ENCODE measurements at places on chromosomes 3 and 15.

GRCh38 chr3:49992326-49992725 is 52.4 kb downstream of the RBM6 start:
- DNase-seq: no peak

GRCh38 chr3:35900079-35900478 is 260.8 kb downstream of the ARPP21 start:
- DNase-seq: no peak

DNA sequence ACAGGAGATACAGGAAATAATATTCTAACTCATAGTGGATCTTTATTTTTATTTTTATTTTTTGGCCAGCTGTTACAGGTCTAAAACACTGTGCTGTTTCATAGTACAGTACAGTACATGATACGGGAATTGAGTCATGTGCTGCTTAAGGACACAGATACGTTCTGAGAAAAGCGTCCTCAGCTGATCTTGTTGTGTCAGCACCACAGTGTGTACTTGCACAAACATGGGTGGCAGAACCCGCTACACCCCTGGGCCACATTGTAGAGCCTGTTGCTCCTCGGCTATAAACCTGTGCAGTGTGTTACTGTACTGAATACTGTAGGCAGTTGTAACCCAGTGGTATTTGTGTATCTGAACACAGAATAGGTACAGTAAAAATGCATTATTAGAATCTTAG is 183.4 kb downstream of the OR4M2 start:
- DNase-seq: no peak

DNA sequence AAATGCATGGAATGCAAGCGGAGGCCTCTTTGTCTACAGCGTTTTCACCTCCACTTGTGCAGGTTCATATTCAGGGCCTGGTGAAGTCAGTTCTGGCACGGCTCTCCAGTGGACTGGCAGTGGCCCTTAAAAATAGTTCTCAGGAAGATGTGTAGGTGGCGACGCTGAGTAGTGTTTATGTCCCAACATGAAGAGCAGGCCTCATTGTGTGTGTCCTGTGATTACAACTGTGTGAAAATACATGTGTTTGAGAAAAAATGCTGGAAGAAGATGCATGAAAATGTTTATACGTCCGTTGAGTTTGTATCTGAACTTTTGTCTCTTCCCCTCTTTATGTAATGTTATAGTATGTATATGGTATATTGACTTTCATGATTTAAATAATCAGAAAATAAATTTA is 7.2 kb downstream of the LIPC start:
- DNase-seq: peak; percentile 38

GRCh38 chr3:11624161-11624560 is 19.6 kb downstream of the VGLL4 start:
- no peak for DNase-seq

GRCh38 chr15:57704441-57704840 is 2.1 kb upstream of the POLR2M start:
- DNase-seq: no peak

- DNase-seq: no peak
Measured at GRCh38 chr15:81199031-81199779, 2.5 kb downstream of the IL16 start.

GRCh38 chr3:148643389-148643840 is 54.3 kb upstream of the AGTR1 start:
- DNase-seq: no peak

GRCh38 chr15:86089422-86089821 is 9.8 kb downstream of the AGBL1 start:
- DNase-seq: no peak

DNA sequence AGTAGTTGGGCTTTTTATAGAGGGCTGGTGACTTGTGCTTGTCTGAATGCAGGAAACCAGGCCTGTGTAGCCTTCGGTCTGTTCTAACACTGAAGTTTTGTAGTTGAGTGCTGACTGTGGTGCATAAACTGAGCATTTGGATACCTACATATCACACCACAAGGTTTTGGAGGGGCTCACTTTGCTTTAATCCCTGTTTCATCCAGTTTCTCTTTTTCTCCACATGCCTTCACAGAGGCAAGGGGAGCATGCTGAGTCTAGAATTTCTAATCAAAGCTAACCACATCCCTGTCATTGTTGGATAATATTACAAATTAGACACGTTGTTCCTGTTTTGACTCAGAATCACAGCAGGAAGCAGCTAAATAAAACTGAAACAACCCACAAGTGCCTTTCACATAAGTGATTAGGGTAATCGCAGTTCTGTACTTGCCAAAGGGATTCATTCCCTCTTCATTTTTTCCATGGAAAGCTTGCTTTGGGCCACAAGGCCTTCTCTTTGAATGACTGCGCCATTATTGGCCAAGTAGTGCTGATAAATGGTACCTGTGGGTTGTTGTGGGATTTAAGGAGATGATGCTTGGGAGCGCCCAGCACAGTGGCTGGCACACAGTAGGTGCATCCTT is 48.9 kb downstream of the TGFBR2 start:
- DNase-seq: no peak

DNA sequence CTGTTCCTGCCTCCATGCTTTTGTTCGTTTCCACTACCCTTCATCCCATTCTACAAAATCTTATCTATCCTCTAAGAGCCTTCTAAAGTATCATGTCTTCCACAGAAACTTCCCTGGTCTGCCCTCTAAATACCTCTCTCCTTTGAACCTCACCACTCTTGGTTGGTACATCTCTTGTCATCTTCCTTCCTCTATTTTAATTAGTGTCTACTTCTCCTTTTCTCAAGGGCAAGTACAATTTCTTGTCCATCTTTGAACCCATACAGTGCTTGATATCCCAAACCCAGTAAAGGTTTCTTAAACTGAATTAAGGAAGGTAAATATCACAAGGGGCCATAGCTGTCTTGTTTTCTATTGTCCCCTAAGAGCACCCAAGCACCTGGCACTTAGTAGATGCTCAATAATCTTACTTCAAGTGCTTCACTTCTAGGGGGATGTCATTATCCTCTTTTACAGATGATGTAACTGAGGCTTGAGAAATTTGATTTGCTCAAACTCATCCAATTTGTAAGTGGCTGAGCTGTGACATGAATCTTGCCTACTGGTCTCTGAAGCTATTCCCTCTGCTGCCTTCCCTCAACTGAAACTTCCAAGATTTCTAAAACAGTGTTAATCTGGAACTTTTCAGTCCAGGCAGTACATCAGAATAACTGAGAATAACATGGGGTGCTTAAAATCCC is 2.6 kb upstream of the DAPK2 start:
- DNase-seq: no peak

- DNase-seq: no peak
Measured at GRCh38 chr3:114092151-114093015, 35.8 kb downstream of the QTRT2 start.

DNA sequence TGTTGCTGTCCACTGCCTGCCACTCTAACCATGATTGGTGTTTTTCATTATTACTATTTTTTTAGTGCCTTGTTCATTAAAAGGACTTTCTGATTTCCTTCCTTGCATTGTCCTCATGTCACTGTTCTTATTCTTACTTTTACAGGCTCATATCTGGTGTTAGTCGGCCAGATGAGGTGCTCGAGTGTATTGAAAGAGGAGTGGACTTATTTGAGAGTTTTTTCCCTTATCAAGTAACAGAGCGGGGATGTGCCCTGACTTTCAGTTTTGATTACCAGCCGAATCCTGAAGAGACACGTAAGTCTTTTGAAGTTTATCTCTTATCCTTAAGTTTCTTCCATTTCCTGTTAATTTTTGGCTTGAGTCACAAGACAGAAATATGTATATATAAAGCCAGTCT is 23.2 kb downstream of the QTRT2 start:
- no peak for DNase-seq

DNA sequence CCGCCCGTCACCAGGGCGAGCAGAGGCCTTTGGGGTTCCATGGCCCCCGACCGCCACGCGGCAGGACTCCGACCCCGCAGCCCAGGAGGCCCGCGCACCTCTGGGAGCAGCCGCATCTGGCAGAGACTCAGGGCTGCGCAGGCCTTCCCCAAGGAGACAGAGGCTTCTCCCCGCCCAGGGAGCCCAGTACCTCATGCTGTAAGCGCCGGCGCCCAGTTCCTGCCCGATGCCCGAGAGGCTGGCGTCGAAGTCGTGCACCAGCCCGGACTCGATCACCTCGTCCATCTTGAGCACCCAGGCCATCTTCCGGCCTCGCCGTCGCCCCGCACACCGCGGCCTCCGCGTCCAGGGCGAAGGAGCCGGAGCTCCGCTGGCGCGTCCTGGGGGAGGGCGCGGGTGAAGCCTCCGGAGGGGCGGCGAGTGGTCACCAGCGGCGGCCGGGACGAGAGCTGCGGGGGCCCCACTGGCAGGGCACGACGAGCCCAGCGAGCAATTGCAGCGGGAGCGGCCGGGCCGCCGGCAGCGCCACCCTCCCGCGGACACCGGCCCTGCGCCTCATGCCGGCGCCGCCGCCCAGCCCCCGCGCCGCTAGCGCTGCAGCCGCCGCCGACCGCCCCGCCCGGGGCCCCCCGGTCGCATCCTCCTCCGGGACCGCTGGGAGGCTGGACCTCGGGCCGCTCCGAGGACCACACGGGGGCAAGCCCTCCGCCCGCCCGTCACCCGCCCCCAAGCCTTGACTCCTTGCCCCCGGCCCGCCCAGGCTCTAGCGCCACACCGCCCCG is 468 bp downstream of the UBP1 start:
- no peak for DNase-seq

GRCh38 chr3:123559040-123559861 is 25.6 kb downstream of the HACD2 start:
- no peak for DNase-seq

DNA sequence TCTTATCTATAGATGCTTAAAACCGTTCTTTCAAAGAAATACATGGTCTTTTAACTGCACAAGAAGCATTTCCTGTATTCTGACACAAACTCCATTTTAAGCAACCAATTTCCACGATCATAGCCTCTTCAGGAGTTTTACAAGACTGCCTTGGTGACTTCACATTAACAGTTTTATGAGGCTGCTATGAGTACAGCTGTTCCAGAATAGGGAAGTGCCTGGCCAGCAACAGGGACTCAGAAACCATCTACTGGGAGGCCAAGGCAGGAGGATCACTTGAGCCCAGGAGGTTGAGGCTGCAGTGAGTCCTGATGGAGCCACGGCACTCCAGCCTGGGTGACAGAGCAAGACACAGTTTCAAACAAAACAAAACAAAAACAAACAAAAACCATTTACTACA is 78.4 kb downstream of the B3GNT5 start:
- no peak for DNase-seq

DNA sequence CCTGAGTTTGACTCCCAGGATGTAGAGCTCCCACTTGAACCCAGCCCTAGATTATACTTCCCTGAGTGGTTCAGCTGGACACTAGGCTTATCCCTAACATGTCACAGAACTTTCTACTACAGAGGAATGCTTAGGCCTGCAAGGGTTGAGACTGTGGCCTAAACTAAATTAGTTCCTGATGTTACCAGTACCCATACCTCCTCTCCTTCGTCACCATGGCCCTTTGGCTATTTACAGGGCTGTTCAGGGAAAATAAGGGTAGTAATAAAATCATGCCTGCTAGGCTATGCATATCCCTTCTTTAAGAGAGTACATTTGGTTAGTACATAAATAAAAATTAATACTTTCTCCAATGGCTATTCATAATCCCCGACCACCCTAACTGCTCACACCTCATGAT is 356.4 kb upstream of the RASGRP1 start:
- DNase-seq: no peak
